Activated CD4-positive, alpha-beta T cell treated with anti-CD3 and anti-CD28 coated beads, Interleukin-10, Interleukin-2, amounts not matched to agents 100 ng/mL and 50 ng/mL, durations not matched to agents 16 hours and 8 hours (primary cell): ENCODE measurements at places on chromosomes 16 and 17.

DNA sequence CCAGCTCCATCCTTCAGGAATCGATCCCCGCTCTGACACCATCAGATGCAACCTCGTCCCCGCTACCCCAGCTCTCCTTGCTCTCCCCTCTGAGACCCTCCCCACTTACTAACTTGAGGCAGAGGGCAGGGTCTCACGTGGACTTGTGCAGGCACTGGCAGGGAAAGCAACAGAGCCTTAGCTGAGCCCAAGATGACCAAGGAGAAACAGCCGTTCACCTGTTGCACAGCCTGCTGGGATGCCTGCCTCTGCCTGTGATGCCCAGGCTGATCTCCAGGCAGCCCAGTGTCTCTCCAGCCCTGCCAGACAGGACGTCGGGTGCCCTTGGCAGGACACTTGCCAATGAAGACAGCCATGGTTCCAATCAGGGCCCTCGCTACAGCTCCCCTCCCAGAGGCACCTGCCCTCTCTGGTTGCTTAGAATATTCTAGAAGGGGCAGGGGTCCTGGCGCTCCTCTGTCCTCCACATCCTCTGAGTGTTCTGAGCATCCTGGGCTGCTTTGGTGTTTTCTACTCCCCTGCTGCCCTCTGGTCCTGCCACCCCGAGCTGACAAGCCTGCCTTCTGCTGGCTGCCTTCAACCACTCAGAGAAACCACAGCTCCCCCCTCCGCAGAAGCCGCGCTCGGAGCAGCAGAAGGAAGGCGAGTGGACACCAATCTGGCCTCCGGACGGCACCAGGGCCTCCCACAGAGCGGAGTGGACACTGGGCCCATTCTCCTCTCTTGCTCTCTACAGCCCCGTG lies 6.7 kb downstream of the CEP295NL start:
- DNase-seq = no peak

- DNase-seq = no peak
Measured at GRCh38 chr17:27733773-27734172, 66.6 kb downstream of the NOS2 start.

DNA sequence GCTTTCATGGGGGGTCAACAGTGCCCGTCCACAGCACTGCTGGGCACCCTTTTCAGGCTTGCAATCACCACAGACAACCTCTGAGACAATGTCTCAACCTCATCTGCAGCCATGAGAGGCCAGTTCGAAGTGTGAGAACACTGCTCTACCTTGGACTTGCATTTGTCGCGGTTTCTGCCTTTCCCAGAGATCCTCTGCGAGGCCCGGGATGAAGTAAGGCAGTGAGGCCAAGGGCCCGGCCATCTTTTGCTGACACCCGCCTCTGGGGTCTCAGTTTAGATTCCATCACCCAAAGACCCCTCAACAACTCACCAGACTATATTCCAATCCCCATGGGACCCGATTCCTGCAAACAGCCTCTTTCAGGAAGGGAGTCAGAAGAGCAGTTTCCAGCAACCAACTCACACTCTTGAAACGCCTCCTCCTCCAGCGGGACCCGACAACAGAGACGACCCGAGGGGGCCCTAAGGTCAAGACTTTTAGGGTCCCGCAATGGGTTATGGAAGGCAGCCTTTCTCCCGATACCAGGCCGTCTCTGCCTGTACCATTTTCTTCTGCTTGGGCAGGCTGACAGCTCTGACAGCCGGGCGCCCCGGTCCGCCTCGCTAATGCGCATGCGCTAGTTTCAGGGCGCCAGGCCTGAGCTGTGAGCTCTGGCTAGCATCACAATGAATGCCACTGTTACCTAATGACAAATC lies 576.0 kb downstream of the KCNJ18 start:
- no peak for DNase-seq

DNA sequence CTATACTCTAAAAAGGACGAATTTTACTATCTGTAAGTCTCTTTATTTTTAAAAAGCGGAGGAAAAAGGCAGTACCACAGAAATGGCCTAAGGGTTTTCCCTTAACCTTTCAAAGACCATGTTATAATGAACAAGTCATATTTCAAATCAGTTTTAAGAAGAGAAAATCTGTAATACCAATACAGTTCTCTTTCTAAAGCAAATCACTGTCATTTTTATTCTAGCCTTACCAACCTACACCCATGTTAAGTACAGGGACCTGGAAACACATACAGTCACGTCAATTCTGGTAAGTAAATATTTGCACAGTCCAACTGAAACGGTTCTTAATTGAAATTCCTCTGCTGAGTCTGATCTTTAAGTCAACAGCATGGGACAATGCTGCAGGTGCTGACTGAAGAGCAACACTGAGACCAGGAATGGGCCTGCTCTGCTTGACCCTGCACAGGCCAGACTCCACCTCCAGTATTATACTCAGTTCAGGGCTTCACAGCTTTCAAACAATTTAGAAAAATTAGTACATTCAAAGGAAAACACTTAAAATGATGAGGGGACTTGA lies 20.2 kb downstream of the MBTPS1 start:
- no peak for DNase-seq

DNA sequence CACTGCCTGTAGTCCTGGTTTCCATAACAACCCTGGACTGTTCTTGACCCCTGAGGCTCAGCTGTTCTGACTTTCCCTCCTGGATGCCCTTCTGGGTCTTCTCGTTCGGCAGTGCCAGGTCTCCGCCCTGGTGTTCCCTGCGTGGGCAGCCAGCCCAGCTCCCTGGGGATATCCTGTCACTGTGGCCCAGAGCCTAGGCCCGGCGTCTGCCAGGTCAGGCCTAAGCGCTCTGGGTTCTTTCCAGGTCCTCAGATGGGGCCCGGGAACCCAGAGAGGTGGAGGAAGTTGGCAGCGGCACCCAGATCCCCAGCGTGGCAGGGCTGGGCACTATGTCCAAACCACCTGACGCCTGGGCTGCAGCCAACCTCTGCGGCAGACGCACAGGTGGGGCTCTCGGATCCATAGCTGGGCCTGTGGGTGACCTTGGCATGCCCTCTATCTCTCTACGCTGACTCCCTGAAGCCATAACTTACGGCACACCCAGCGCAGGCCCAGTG lies 12.5 kb upstream of the ATP2A3 start:
- no peak for DNase-seq

DNA sequence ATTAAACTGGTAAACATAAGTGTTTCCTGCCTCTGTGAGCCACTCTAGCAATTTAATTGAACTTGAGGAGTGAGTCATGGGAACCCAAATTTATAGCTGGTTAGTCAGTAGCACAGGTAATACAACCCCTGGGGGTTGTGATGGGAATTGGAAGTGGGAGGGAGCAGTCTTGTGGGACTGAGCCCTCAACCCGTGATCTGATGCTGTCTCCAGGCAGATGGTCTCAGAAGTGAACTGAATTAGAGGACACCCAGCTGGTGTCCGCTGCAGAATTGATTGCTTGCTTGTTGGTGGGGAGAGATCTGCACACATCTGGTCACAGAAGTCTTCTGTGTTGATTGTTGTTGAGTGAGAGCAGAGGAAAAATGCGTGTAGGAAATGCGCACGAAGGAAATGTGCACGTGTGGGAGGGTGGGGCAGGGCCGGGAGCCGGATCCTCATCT lies 7.7 kb upstream of the ST6GALNAC2 start:
- DNase-seq = no peak
